Activated naive CD4-positive, alpha-beta T cell treated with Interleukin-2 at 50 U/mL for 16 hours (primary cell): ENCODE measurements at places on chromosomes 7 and 10.

DNA sequence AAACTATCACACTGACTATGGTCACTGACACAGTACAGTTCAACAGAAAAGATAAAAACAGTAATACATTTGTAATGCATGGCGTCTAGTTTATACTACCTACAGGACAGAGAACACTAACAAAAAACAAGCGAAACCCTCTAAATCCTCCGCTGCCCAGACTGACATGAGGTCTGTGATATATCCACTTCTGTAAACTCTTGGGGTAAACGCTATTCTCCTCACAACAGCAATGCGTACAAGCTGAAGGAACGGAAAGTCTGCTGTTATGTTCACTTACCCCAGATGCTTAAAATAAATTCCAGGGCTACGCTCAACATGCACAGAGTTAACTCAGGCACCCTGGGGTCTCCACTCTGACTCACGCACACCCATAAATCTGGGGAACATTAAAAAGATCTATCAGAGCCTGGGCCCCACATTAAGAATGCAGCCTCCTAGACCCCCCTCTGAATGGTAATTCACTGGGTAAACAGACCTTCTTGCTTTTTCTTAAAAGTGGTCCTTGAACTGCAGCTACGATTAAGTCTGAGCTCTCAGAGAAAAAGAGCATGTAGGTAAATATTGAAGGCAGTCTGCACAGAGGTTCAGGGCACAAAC lies 105.6 kb downstream of the CTBP2 start:
- DNase-seq = no peak

DNA sequence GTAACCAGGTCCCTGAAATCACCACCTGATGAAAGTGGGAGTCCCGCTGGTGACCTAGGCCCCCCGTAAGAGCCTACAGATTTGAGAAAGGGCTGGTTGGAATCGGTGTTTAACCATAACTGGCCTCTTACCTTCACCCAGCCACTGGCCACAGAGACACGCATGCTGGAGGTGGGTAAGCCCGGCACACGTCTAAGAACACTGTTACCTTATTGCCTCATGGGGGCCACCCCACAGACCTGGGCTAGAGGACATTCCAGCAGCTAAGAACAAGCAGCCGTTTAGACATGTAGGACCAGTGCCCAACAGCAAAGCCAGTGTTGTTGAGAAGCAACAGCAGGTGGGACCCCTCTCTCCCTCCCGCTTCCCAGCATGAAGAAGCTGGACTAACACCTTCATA lies 2.5 kb upstream of the GDF2 start:
- DNase-seq = no peak

- no peak for DNase-seq
Measured at GRCh38 chr7:76009672-76010600, 15.5 kb upstream of the TMEM120A start.

DNA sequence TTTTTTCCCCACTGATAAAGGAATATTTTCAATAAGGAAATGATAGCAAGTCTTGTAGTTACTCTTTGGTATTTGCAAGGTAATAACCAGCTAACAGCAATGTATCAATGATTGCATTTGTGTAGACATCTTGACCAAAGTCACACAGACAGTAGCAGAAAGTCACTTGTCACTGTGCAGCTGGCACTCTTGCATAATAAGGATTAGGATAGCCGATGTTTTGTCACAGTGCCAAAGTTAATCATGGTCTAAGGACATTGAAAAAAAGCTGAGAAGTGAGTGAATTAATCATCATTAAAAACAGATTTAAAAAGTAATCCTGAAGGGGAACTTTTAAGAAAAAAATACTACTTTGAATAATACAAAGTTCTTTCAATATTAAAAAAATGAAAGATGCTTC lies 834.3 kb upstream of the C7orf33 start:
- DNase-seq = no peak

DNA sequence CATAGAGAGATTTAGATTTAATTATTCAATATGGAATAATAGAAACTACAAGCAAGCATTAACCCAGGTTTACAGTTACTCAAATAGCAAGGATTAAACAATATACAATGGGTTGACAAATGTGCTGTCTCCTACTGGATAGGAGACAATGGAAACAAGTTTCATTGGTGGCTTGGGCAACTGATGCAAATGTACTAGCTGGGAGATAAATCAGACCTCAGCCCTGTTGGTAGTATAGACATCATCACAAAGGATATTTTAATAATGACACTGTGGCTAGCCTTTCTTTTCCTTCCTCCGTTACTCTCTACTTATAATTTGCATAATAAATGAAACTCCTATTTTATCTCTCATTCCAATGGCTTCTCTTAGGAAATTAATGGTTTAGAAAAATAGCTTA lies 96.5 kb upstream of the DKK1 start:
- DNase-seq = no peak

DNA sequence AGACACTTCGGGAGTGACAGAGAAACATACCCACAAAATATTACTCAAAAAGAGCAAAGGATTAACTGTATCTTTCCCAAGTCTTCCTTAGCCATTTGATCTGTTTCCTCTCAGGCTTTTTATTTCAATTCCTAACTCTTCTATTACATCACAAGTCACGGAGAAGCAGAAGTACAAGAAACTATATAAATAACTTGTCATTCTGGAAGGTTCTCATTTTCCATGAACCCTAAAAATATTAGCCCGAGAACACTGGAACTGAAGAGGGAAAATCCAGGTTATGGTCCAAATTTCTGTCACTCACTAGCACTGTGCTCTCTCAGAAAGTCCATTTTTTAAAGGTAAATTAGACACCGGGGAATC lies 98.0 kb downstream of the GRB10 start:
- no peak for DNase-seq

DNA sequence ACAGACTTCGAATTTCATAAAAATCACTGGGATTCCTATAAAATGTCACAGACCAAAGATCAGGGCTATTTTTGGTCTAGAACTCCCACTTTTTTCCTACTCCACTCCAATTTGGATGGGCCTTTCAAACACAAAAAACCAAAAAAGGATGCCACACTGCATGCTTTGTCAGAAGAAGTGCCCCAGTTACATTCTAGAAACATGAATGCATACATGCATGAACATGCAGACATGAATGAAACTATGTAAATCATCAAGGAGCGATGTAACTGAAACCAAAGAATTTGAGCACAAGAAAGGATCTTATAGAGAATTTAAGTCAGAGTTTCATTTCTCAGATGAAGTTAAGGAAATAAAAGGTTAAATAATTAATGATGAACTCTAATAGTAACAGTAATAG lies 31.8 kb upstream of the FAM133B start:
- no peak for DNase-seq

- DNase-seq = no peak
Measured at GRCh38 chr10:17808971-17809841, at the start of gene MRC1. MRC1 (plus strand) TSS chr10:17809348; CDS start chr10:17809466, 118 bp downstream.
